Heart right ventricle (tissue), 16 donors: ENCODE measurements at places on chromosomes 2 and 18. TPM values are rescaled to one million over a fixed set of nuclear protein-coding genes. Genes with fewer than 3 reads are reported as not detected.

GRCh38 chr18:53735526-53735925 lies 488.9 kb downstream of the MBD2 start:
- DNase-seq: no peak
- no peak overlapping the region for H3K27ac ChIP-seq
- H3K27me3 ChIP-seq: no peaks in the 10 kb centered on the region
- H3K4me3 ChIP-seq: no peak overlapping the region
- no peaks in the 10 kb centered on the region for H3K4me1 ChIP-seq

DNA sequence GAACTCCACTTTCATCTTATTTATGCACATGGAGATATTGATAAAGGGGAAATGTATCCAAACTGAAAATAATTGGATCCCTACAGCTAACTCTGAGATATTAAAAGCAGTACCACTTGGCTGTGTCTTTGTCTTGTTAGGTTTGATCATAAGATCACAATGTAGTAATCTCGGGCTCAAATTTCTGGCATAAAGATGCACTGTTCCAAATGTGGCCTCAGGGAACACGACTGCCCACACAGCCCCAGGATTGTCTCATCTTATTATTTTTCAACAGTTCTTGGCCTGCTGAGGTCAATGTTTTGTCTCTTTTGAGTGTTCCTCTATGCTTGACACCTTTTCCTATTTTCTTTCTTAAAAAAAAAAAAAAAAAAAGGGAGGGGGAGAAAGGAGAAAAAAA lies 114.1 kb downstream of the GBX2 start:
- H3K36me3 ChIP-seq: peaks cover 2% of the 10 kb centered on the region
- H3K4me3 ChIP-seq: no peak overlapping the region
- H3K27me3 ChIP-seq: no peaks in the 10 kb centered on the region
- no peak overlapping the region for H3K27ac ChIP-seq

DNA sequence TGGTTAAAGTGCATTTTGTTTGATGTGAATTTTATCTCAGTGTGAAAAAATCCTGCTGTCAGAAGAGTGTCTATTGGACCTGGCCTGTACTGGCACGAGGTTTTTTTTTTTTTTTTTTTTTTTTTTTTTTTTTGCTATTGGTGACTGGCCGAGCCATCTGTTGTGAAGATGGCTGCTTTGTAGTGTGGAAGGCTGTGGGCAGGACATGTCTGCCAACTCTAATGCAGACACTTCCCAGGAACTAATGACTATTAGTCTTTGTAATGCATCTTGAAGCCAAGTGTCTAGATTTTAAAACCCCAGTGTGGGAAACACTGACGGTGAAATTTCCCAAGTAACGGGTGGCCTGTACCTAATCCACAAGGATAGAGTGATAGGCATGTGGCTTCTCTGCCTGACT lies 34.3 kb downstream of the ZAP70 start:
- no peak overlapping the region for H3K27ac ChIP-seq
- peaks cover 14% of the 10 kb centered on the region for H3K4me1 ChIP-seq
- H3K4me3 ChIP-seq: no peak overlapping the region
- no peak for DNase-seq

- no peaks in the 10 kb centered on the region for H3K36me3 ChIP-seq
- DNase-seq: no peak
- no peak overlapping the region for H3K27ac ChIP-seq
- no peaks in the 10 kb centered on the region for H3K27me3 ChIP-seq
- H3K4me3 ChIP-seq: no peak overlapping the region
Observed at GRCh38 chr2:147619808-147620207, 225.0 kb upstream of the ACVR2A start.

DNA sequence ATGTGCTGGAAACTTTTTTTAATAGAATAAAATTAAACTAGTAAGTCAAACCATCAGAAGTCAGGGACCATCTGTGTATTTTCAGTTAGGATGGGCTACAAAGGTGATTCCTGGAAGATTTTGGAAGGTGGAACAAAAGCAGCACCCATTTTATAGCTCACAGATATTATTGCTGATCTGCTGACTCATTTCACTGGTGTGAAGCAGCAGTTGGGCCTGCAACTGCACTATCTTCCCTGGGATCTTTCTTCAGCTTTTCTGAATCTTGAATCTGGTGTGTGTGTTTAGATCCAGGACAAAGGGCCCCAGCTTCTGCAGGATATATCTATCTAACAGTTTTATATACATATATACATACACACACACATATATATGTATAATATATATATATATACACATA lies 35.6 kb upstream of the BCL11A start:
- peaks cover 13% of the 10 kb centered on the region for H3K27me3 ChIP-seq
- DNase-seq: no peak
- H3K27ac ChIP-seq: no peak overlapping the region
- H3K4me3 ChIP-seq: no peak overlapping the region

TXNDC9 gene
- 26.7 TPM for total RNA-seq

SP140 gene
- not detected for total RNA-seq

EFR3B gene
- total RNA-seq: 15.2 TPM

VWC2L gene
- total RNA-seq: not detected

TOGARAM2 gene
- total RNA-seq: 20.3 TPM
